ENCODE measurements at places on chromosomes 16 and 17.

- DNase-seq = no peak
These were observed 70.5 kb downstream of the MPRIP start for GRCh38 chr17:17112628-17113200.

- DNase-seq = no peak
These were observed 12.3 kb upstream of the MYCBPAP start for GRCh38 chr17:50495918-50496317.

- no peak for DNase-seq
These were observed 26.5 kb upstream of the CRHR1 start for GRCh38 chr17:45757431-45758218.

- no peak for DNase-seq
These were observed 963 bp downstream of the COPRS start for GRCh38 chr17:31857920-31858641.

GRCh38 chr16:62240722-62241121, 204.5 kb upstream of the CDH8 start:
- DNase-seq = no peak

DNA sequence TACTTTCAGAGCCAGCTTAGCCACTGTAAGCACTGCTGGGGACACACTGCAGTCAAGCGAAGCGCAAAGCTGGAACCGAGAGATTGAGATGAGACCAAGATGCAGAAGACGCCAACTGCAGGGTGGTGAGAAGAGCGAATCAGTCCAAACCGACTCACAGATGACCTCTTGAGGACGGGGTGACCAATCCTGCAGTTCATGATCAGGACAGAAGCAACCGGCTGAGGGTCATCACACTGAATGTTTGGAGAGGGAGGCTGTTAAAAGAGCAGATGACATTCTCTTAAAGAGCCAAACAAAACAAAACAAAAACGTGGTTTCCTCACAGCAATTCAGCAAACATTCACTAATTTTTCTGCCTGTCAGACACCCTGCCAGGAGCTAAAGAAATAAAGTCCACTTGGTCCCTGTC, 8.5 kb downstream of the HASPIN start:
- DNase-seq = no peak

DNA sequence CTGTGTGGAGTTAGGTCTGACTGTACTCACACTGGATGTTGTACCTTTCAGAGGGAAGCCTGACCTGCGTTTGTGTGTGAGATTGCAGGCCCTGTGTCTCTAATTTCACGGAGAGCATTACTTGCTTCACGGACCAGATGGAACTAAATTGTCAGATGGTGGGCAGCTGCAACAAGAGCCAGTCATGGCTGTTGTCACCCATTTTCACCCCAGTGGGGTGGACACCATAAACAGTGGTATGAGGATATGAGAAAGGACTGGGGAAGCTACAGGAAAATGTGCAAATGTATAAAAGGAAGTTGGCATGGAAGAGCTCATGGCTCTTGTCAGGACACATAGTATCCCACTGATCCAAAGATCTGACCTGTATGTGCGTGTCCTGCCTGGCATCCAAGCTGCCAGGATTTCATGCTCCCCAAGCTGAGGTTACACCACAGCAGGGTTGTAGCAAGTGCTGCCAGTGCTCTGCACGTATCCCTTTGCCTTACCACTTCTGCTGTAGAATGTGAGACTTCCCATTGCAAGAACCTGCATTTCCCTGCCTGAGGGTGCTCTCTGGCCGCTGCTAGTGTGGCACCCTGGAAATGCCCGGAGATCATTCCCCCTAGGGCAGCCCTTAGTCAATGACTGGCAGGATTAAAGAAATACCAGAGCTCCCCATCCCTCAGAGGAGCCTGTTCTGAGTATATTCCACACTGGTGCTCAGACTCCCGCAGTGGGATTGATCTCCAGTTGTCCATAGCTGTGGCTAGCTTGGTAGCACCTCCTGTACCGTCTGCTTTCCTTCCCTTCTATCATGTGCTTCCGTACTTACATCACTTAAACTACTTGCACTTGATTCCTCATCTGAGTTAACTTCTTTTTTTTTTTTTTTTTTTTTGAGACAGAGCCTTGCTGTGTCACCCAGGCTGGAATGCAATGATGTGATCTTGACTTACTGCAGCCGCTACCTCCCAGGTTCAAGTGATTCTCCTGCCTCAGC, 70.4 kb upstream of the TANC2 start:
- DNase-seq = no peak

DNA sequence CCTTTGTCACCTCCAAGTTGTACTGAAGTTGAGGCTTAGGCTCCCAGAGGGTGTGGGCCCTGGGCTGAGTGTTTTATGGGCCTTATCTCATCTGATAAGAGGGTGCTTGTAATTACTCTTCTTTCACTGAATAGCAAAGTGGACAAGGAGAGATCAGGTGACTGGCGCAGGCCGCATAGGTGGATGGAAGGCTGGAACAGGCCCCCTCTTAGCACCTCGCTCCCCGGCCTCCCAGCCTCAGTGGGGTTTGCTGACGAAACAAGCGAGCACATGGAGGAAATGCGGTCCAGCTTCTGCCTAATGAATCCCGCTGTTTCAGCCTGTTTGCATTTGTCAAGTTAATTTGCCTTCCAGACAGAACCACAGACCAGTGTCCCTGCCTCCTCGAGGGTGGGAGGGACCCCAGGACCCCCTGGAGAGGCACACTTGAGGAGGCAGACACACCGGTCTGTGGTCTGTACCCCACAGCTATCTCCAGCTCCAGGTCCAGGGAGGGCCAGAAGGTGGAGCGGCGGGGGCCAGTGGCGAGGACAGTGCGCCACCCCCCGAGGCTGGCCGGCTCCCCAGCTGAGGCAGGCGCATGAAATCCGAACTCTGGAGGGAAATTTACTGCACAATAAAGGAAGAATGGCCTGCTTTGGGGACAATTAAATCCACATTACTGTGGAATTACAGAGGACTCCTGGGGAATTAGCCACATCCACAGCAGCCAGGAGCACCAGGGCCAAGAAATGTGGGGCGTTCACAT, 123.4 kb downstream of the NTN1 start:
- no peak for DNase-seq

- DNase-seq = peak; percentile 89
These were observed 44.3 kb downstream of the TBC1D16 start for GRCh38 chr17:79991140-79991923.

- no peak for DNase-seq
These were observed 44.3 kb downstream of the LCMT1 start for GRCh38 chr16:25155553-25156460.

DNA sequence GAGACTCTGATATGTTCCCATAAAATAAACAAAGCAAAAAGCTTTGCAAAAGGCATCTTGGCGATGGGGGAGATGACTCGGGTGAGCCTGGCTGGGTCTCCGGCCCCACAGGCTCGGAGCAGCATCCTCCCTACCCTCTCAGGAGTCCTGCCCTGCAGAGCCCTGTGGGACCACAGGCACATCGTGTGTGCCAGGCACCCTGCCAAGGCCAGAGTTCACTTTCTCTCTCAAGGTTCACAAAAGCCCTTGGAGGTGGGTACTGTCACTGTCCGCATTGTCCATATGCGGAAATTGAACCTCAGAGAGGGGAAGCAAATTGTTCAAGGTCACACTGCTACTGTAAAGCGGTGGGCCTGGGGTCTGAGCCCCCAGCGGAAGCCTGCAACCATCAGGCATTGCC, 48.5 kb downstream of the CRISPLD2 start:
- no peak for DNase-seq

GRCh38 chr16:52837251-52837650, 215.4 kb downstream of the CHD9NB start:
- DNase-seq = no peak

DNA sequence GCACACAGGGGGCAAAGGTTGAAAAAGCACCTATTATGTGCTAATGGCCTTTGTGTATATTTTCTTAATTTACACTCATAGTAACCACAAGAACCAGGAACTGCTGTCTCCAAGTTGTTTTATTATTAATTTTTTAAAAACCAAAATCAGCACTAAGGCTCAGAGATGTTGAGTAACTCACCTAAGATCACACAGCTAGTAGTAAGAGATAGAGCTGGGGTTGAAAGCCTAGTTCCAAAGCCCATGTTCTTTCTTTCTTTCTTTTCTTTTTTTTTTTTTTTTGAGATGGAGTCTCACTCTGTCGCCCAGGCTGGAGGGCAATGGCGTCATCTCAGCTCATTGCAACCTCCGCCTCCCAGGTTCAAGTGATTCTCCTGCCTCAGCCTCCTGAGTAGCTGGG, 75.3 kb downstream of the SDK2 start:
- DNase-seq = no peak

- DNase-seq = no peak
These were observed 3.2 kb downstream of the TPSG1 start for GRCh38 chr16:1221628-1222552.

DNA sequence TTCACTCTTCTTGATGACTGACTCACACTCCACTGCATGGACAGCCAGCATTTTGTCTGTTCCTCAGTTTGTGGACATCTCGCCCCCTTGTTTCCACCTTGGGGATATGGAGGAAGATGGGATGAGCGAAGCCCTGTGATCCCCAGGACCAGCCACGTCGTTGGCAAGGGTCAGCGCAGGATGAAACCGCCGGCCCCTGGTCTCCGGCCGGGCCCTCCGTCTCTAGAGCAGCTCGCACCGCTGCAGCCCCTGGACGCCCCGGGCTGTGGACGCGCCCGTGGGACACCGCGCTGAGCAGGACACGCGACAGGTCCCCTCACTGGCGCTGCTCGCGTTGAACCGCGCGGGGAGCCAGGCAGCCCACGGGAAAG, 604 bp upstream of the ZC3H18 start:
- DNase-seq = no peak

GRCh38 chr16:4892361-4893102, 44.4 kb downstream of the PPL start:
- no peak for DNase-seq

GRCh38 chr16:14335297-14335696, 264.2 kb downstream of the MRTFB start:
- DNase-seq = no peak

GRCh38 chr16:88777471-88778270, 7.3 kb downstream of the PIEZO1 start:
- DNase-seq = no peak

GRCh38 chr17:60579090-60579489, 20.9 kb upstream of the PPM1D start:
- no peak for DNase-seq

DNA sequence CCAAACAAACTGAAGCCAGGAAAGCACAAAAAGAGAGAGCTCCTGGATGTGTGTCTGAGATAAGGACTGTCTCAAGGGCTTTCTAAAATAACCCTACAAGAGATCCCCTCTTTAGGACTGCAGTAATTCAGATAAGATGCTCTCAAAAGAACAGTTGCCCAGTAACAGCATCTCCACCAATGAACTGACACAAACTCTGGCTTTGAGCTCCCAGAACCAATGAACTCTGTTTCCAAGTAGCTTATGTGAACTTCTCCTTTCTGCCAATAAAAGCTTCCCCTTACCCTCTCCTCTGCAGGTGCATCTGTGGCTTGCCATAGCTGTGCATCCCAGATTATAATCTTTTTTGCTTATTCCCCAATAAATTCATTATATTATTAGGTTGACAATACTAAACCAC, 421.5 kb downstream of the SLC39A11 start:
- DNase-seq = no peak

DNA sequence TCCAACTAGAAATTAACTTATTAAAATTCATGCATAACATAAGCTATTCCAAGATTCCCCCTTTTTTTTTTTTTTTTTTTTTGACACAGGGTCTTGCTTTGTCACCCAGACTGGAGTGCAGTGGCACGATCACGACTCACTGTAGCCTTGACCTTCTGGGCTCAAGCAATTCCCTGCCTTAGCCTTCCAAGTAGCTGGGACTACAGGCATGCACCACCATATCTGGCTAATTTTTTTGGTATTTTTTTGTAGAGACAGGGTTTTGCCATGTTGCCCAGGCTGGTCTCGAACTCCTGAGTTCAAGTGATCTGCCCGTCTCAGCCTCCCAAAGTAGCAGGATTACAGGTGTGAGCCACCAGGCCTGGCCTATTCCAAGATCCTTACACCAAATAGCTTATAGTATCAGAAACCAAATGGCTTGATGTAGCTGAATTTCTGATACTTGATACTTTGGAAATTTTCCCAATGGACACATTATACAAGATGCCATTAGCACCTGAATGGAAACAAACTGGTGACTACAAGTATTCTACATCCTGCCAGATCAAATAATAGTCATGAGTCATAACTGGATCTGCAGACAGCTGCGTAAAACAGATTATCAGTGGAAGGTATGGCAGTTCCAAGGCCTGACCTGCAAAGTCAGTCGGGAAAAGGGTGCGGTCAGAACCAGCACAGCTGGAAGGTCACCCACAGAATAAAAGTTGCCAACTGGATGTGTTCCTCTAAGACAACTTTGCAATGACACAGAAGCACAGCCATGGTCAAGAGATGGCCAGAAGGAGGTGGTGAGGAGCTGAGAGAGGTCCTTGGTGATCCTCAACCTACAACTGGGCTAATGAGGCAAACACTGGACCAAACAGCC, 14.5 kb downstream of the TUBG1 start:
- DNase-seq = no peak

- DNase-seq = no peak
These were observed 64.4 kb downstream of the EFCAB5 start for GRCh38 chr17:30005709-30006320.

DNA sequence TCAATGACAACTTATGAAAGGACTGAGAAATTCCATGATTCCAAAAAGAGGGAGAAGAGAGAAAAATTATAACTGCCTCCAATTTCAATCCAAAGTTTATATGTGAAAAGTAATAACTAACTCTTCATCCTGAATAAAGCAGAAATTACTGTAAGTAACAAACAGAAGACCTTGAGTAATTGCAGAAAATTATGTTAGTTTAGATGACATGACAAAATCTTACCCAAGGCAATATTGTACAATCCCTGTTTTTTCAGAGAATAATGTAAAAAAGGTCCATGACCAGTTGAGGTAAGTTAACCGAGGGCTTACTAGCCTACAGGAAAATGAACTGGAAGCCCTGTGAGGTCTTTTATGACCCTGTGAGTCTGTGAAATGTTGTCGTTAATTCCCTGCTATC, 949.5 kb upstream of the SOX9 start:
- no peak for DNase-seq

DNA sequence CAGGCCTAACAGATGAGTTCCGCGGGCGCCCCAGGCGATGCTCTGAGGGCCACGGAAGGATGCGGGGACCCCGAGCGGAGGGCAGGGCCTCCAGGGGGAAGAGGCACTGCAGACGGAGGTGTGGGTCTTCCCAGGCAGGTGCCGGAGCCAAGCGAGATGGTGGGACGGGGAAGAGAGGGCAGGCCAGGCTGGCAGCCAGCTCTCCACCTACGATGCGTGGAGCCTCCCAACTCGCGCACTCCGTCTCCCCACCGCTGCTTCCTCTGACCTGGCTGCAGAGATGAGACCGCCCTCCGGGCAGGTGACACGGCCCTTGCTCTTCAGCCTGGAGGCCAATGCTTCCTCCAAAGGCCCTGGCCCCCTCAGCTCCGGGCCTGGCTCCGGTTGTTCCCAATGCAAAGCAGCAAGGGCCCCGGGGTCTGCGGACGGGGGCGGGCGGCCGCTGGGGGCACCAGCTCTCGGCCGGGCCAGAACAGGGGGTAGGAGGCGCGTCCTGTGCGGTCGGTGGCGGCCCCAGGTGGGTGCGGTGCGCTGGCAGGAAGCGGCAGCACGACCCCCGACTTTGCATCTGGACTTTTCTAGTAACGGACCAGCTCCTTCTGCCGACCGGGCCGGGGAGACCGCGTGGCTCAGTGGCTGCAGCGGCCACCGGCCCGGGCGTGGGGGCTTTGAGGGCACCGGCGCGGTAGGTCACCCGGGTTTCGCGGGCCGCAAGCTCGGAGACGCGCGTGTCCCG, 1.5 kb upstream of the SOX8 start:
- no peak for DNase-seq
